ENCODE measurements at places on chromosomes 7 and 10.

- no peak for DNase-seq
Observed at GRCh38 chr10:78906734-78907390, 161.9 kb upstream of the ZMIZ1 start.

- DNase-seq, result no peak
Observed at GRCh38 chr7:297611-298374, 7.8 kb downstream of the FOXL3 start.

DNA sequence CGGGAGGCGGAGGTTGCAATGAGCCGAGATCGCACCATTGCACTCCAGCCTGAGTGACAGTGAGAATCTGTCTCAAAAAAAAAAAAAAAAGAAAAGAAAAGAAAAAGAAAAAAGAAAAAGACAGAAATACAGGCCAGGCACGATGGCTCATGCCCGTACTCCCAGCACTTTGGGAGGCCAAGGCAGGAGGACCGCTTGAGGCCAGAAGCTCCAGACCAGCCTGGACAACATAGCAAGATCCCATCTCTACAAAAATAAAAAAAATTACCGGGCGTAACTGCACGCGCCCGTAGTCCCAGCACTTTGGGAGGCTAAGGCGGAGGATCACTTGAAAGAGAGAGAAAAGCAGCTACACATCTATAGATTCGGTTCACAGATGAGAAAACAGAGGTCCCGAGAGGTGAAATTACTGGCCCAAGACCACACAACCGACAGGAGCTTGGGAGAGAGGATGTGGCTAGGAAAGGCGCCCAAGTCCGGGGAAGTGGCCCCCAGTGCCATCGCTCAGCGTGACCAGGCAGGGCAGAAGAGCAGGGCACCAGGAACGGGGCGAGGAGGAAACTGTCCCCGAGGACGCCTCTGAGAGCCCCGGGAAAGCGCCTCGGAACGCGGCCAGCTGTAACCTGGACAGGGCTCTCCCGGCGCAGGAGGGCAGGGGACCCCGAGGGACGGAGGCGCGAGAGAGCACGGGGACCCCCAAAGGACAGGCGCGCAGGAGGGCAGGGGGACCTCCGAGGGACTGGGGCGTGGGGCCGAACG lies 612 bp downstream of the SNX8 start:
- DNase-seq, result no peak

- no peak for DNase-seq
Observed at GRCh38 chr10:29966269-29966668, 93.1 kb downstream of the JCAD start.

DNA sequence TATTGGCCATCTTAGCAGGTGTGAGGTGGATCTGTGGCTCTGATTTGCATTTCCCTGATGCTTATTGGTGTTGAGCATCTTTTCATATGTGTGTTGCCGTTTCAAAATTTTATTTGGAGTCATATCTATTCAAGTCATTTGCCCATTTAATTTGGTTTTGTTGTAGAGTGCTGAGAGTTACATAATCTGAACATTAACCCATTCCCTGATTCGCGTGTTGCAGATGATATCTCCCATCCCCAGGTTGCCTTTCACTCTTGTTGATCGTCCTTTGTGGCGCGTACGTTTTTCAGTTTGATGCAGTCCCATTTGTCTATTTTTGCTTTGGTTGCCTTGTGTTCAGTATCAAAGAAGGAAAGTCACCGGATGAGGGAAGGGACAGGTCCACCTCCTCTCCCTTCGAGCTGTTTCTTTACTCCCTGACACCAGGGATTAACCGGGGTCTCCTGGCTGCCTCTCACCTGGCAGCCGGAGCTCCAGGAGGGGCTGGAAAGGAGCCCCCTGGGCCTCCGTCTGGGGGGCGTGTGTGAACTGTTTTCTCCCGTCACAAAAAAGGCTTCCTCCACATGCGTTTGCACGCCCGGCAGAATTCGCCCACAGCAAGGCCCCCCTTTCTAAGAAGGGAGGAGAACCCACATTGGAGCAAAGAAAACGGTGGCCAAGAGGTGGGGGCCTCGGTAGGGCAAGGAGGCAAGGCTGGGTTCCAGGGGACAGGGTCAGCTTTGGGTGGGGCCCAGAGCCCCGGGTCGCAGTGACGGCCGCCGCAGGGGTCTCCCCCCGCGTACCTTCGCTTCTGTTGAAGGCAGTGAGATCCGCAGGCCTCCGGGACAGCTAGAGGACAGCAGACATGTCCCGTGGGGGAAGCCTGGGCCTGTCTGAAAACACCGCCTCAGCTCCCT lies 8.3 kb downstream of the MNX1 start:
- no peak for DNase-seq

DNA sequence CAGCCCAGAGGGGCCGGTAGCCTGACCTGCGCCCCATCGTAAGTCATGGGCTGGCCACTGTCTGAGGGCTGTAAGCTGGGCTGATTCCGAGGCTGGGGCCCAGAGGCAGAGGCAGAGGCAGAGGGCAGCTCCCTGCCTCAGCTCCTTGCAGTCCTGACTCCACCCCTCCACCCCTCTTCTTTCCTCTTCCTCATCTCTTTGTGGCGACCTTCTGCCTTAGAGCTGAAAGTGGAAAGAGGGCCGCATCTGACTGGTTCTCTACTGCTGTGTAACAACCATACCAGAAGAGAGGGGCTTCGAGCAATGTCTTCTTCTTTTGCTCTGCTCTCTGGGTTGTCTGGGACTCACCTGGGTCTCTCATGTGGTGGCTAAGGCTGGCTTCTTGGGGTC lies 179.1 kb downstream of the RPS24 start:
- no peak for DNase-seq

- DNase-seq, result no peak
Observed at GRCh38 chr7:100176096-100177044, 811 bp downstream of the GPC2 start.

- DNase-seq, result peak; percentile 60
Observed at GRCh38 chr10:118912961-118913600, 116.4 kb upstream of the NANOS1 start.

- DNase-seq, result no peak
Observed at GRCh38 chr7:17140406-17140805, 158.0 kb upstream of the AHR start.

DNA sequence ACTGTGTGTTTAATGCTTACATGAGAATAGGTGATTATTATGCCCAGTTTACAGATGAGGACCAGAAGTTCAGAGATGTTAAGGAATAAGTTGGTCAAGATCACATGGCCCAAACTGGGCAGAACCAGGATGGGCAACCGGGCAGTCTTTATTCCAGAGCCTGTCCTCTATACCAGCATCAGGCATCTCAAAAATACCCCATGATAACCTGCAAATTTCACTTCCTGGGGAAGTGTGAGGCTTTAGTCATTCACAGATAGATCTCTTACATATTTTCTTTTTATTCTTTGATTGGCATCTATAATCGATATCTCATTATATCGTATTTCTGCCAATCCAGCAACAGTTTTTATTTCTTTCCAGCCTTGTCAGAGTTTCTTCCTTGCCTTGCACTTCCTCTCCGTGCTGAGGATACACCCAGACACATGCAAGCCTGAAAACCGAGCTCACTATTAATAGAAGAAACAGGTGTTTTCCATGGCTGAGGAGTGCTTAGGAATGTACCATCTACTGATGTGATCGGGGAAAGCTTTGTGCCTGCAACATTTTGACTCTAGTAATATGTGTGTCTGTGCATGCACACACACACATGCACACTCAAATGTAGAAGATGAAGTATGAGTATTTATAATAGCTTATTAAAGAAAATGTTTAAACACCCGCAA lies 82.4 kb downstream of the CREM start:
- no peak for DNase-seq

- DNase-seq, result peak; percentile 29
Observed at GRCh38 chr10:79981450-79982361, 32.8 kb upstream of the SFTPD start.

GRCh38 chr7:32289651-32290414 lies 200.3 kb downstream of the LSM5 start:
- DNase-seq, result no peak

GRCh38 chr7:26135076-26135475 lies 16.9 kb upstream of the NFE2L3 start:
- DNase-seq, result no peak

- peak; percentile 34 for DNase-seq
Observed at GRCh38 chr7:4849390-4849789, 12.4 kb downstream of the PAPOLB start.

GRCh38 chr10:50585921-50586739 lies 37.6 kb downstream of the SGMS1 start:
- peak; percentile 77 for DNase-seq

DNA sequence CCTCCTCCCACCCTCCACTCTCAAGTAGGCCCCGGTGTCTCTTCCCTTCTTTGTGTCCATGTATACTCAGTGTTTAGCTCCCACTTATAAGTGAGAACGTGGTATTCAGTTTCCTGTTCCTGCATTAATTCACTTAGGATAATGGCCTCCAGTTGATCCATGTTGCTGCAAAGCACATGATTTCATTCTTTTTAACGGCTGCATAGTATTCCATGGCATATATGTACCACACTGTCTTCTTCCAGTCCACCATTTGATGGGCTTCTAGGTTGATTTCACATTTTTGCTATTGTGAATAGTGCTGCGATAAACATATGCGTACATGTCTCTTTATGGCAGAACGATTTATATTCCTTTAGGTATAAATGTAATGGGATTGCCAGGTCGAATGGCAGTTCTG lies 51.0 kb downstream of the FAM171A1 start:
- DNase-seq, result no peak

GRCh38 chr10:75866300-75866625 lies 434.8 kb downstream of the LRMDA start:
- DNase-seq, result no peak

GRCh38 chr7:117262546-117262945 lies 60.3 kb downstream of the WNT2 start:
- DNase-seq, result no peak

DNA sequence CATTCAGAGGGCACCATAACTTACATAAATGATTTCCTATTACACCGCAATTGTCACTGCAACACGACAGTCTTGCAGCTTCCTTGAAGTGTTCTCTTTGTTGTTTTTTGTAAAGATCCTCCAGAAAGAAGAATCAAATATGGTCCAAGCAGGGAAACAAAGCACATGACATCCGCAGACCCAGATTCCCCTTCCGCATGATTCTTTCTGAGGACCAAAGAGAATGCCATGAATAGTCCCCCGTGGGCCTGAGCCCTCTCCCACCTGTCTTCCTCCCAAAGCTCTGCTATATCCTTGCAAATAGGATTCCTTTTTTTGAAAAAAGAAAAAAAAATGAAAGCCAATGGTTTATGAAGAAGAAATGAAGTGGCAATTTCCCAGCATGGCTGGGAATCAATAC lies 10.8 kb downstream of the PLXNA4 start:
- no peak for DNase-seq

GRCh38 chr7:42097752-42098151 lies 139.3 kb downstream of the GLI3 start:
- DNase-seq, result peak; percentile 86

GRCh38 chr7:221978-222715 lies 29.8 kb downstream of the FAM20C start:
- DNase-seq, result no peak

- no peak for DNase-seq
Observed at GRCh38 chr7:119256446-119257131, 1016.4 kb upstream of the KCND2 start.

GRCh38 chr7:134660242-134660785 lies 13.7 kb downstream of the BPGM start:
- no peak for DNase-seq

DNA sequence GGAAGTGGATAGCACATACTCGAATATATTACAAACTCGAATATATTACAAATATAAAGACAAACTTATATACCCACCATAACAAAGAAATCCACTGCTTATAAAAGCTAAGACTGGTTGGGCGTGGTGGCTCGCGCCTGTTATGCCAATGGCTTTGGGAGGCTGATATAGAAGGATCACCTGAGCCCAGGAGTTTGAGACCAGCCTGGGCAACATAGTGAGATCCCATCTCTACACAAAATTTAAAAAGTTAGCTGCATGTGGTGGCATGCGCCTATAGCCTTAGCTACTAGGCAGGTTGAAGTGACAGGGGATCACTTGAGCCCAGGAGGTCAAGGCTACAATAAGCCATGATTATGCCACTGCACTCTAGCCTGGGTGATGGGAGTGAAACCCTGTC lies 20.4 kb downstream of the MCMBP start:
- DNase-seq, result no peak

GRCh38 chr10:2631557-2632205 lies 435.7 kb upstream of the PFKP start:
- no peak for DNase-seq

DNA sequence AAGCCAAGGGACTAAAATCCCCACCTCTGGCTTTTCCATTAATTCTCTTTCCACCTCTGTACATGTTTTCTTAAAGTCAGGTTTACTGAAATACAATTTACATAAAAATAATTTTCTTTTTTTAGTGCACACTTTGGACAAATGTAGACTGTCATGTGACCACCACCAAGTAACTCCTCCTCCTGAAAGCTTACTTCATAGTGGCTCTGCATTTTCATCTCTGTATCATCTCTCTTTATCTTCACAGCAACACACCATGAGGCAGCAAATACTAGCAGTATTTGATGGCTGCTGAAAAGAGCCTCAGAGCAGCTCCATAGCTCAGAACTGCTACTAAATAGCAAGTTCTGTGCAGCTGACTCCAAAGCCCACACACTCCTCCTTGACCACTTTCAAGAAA lies 17.3 kb downstream of the WDFY4 start:
- DNase-seq, result no peak

GRCh38 chr10:90644165-90644564 lies 213.7 kb downstream of the HTR7 start:
- DNase-seq, result peak; percentile 65

GRCh38 chr10:3662775-3663174 lies 122.2 kb downstream of the KLF6 start:
- no peak for DNase-seq

- DNase-seq, result no peak
Observed at GRCh38 chr7:68730194-68730593, 868.1 kb upstream of the AUTS2 start.

Data from fibroblast of pulmonary artery (primary cell).